AG20443 (cell line): ENCODE measurements at places on chromosomes 3 and 15.
A peak's percentile ranks its signal among the peaks of the same experiment; 100 is the strongest.

GRCh38 chr3:38001456-38002081, 11.0 kb downstream of the VILL start:
- no peak for DNase-seq

DNA sequence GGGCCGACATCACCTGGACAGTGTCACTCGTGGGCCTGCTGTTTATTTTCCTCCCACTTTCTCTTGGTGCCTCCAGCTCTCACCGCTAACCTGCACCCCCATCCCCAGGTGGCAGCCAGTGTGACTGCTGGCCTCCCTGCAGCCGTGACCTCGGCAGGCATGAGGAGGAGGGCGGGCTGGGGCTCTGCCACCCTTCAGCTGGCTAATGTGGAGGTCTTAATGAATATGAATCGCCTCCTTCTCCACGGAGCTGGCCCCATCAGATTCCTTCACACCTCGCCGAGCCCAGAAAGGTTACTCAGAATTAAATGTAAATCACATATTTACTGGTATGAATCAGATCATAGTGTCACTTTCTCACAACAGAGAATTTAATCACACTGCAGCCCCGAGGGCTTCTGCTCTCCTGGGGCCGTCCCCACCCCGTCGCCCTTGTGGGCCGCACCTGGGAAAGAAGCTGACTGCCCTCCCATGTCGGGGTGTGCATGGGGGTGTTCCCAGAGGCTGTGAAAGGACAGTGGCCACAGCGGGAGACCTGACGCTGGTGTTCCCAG, 171.1 kb upstream of the TLE3 start:
- no peak for DNase-seq

DNA sequence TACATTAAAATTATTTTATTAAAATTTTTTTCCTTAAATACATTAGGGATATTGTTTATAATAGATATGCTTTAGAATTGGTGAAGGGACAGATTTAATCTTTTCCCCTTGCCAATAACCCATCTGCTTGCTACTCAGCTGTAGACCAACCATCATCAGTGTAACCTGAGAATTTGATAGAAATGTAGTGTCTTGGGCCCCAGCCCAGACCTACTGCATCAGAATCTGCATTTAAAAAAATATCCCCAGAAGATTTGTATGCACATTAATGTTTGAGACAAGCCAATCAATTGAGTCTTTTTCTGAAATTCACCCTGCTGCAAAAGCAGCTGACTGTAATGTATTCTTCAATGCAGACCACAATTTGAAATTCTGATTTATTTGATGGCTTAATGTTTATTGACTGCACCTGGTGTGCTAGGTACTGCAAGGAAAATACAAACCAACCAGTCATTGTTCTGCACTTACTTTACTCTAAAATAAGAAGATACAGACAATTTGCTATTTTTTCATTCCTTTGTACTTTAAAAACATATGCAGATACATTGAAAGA, 190.7 kb upstream of the SGO1 start:
- DNase-seq = no peak

DNA sequence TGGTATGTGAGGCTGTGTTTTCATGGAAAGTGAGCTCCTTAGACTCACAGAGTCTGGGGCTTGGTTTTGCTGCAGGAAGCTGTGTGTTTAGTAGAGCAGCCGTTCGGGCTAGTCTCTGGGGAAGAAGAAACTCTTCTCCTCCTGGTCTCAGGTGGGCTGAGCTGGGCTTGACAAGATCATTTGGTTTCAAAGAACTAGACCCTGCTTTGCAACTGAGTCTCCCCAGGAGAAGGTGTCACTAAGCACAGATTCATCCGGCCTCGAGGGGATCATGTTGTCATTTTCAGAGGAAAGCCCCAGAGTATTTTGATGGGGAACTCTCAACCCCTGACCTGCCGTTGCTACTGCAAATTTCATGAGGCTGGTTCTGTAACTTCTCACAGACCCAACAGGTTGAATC, 188.5 kb downstream of the FAM43A start:
- DNase-seq = no peak

GRCh38 chr3:139642996-139643395, 34.8 kb downstream of the NMNAT3 start:
- no peak for DNase-seq

DNA sequence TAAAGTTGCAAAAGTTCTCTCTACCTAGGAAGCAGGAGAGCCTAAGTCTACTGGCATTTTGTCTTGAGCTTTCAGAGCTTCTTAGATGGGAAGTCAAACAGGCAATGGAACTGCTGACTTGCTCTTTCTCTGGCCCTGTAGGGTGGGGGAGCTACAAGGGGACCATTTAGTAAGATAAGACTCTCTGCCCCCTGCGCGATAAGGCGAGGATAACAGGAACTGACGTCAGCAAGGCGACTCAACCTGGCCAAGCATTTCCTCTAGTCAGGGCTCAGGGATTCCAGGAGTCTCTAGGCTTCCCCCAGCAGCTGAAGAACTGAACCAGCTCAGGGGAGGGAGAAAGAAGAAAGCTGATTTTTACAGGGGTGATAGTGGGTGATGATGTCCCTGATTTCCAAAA, 5.8 kb downstream of the RARB start:
- no peak for DNase-seq

GRCh38 chr3:58021962-58022361, 13.7 kb downstream of the FLNB start:
- no peak for DNase-seq

DNA sequence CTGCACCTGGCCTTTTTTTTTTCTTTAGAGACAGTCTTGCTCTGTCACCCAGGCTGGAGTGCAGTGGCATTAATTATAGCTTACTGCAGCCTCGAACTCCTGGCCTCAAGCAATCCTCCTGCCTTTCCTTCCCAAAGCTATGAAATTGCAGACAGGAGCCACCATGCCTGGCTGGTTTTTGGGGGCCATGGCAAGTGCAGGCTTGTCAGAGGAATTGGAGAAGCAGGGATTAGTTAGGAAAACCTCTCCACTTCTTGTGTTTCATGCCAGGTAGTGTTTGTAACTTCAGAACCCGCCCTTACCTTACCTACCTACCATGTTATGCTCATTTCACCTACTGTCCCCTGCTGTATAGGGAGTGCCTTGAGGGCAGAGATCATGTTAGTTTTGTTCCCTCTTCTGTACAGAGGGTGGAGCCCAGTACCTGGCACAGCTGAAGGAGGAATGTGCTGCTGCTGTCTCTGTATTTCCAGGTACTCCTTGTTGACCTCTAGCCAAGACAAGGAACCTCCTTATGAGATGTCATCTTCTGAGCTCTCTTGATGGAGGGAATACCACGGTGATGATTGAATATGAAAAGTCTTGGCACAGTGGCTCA, 43.8 kb downstream of the TRAK1 start:
- DNase-seq = no peak

GRCh38 chr15:57114070-57114469, 195.6 kb downstream of the TCF12 start:
- DNase-seq = no peak

DNA sequence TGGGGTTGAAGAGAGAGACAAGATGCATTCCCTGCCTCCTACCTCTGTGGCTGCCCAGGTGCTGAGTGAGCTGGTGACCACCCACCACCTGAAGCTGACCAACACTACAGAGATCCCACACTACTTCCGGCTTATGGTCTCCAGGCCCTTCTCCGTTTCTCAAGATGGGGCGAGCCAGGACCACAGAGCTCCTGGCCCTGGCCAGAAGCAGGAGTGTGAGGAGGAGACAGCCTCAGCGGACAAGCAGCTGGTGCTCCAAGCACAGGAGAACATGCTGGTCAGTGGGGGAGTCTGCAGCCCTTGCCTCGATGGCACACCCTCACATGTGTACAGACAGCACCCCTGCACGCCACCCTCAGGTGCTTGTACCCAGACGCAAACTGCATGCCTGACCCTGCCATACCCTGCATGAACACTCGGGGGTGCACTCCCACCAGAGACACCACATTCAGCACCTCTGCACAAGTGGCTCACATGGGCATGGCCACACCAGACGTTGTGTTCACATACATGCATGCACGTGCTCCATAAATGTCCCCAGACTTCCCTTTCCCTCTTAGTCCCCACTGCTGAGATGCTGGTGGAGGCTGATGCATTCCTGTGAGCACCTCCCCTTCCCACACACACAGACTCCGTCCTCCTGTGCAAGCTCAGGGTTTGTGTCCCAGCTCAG, 19.0 kb downstream of the ACAA1 start:
- peak; percentile 86 for DNase-seq

DNA sequence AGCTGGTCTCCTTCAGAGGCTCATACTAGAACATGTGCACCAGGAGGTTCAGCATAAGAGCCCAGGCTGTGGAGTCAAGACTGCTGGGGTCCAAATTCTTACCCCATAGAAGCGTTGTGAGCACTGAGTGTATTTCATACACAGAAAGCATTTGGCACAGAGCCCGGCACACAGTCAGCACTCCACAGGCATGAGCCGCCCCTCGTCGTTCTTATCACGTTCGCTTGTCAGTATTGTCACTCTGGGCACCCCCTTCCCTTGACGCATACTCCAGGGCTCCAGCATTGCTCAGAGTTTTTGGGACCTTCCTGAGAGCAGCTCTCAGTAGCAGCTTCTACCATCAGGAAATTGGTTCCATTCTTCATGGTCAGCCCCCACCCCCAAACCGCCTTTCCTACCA, 25.2 kb downstream of the CORO2B start:
- DNase-seq = no peak

DNA sequence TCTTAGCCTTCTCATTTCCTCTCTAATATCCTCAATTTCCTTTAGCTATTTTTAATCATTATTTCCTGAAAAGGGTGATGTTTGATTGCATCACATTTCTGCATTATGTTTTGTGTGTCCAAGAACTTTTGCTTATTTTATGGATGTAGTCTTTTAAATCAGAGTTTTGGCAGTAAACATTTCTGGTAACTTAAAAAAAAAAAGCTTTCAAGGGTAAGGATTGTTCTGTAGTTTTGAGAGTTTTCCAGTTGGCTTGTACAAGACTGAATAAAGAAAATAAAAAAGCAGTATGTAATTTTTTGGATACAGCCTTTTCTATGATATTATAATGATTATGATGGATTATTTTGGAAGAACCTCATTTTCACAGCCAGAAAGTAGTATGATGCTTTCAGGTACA, 99.4 kb downstream of the DHX36 start:
- DNase-seq = no peak

GRCh38 chr3:157204431-157204830, 44.5 kb upstream of the CCNL1 start:
- peak; percentile 23 for DNase-seq

- no peak for DNase-seq
Observed at GRCh38 chr3:81742581-81742980, 18.9 kb downstream of the GBE1 start.

GRCh38 chr15:91338766-91339165, 238.7 kb downstream of the SV2B start:
- DNase-seq = peak; percentile 15

DNA sequence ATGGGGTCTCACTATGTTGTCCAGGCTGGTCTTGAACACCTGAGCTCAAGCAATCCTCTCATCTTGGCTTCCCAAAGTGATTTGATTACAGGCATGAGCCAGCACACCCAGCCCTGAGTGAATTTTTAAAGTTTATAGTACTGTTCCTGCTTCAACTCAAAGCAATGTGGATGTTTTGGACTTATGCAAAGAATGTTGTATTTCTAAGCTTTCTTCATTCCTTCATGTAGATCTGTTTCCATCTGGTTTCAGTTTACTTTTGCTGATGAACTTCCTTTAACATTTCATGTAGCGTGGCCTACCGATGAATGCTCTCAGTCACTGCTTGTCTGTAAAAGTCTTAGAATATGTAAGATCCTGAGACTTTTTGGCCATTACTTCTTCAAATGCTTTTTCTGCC, 23.2 kb downstream of the NRG4 start:
- DNase-seq = no peak

- DNase-seq = no peak
Observed at GRCh38 chr3:175270866-175271265, 411.7 kb downstream of the NAALADL2 start.

DNA sequence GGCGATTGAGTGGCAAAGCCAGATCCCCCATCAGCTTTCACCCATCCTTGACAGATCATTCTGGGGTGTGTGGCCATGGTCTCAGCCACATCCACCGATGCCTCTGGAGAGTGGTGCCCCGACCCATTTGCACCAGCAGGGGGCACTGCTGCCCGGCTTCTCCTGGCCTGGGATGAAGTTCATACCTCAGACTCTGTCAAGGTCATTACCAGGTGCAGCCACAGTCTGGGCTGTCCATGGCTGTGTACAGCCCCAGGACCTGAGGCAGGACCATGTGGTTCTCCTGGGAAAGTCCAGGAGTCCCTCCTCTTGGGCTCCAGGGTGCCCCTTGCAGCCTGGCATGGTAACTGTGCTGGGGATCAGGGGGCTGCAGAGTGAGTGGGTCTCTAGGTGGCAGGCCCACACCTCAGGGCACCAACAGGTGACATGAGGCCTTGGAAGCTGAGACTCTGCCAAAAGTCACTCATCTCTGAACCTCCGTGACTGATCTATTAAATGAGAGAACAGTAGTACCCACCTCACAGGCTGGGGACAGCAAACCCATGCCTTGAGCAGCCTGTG, 67.2 kb downstream of the CACNA2D2 start:
- DNase-seq = peak; percentile 86

DNA sequence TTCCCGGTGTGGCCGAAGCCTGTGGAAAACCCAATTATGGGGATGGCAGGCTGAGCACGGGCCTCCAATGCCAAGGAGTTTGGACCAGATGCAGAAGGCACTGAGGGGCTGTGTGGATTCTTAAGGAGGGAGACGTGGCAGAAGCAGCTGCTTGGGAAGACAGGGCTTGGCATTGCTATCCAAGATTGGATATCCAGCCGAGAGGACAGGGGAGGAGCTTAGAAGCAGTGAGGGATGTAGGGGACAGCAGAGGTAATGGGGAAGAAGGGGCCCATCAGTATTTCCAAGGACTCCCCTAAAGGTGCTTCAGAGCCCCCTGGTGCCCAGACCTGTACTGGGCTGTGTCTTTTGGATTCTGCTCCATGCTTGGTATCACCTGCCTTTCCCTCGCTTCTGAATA, 112.8 kb upstream of the TLE3 start:
- no peak for DNase-seq

DNA sequence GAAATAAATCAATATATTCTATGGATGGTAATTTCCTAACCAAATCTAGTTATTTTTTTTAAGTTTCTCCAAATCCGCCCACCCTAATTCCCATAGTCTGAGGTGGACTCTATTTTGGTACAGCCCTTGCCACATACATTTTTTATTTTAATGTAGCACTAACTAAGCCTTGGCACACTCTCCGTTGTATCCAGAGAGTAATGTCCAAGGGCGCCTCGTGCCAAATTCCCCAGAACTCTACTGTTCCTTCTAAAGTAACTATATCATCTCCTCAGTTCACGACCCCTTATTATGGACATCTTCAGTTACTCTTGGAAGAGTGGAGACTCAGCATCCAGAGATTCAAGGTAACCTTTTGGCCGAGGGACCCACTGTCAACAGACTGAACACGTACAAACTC, 1.3 kb downstream of the VGLL3 start:
- no peak for DNase-seq

- no peak for DNase-seq
Observed at GRCh38 chr15:37967788-37968187, 33.3 kb downstream of the TMCO5A start.

GRCh38 chr3:41195946-41196345, 3.4 kb upstream of the CTNNB1 start:
- no peak for DNase-seq
